Lung microvascular endothelial cell (primary cell): ENCODE measurements at places on chromosomes 6 and 20.
A peak's percentile ranks its signal among the peaks of the same experiment; 100 is the strongest.

GRCh38 chr6:8236956-8237355, 134.6 kb upstream of the EEF1E1 start:
- DNase-seq = no peak

DNA sequence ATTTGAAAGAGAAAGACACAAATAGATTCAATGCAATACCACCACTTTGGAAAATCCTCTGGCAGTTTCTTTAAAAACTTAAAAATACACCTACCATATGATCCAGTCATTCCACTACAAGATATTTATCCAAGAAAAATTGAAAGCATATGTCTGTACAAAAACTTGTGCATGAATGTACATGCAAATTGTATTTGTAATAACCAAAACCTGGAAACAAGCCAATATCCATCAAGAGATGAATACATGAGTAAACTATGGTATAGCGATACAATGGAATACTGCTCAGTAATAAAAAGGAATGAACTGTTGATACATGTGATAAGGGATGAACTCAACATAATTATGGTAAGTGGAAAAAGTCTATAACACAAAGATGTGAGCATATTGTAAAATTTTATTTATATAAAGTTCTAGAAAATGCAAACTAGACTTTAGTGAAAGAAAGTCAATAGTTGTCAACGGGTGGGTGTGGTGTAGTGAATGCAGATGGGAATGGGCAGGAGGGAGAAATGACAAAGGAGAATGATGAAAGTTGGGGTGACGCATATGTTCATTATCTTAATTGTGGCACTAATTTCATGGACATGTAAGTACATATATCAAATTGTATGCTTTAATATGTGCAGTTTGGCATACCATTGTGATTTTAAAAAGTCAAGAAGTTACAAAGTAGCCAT, 347.5 kb downstream of the SAMD5 start:
- DNase-seq = no peak

GRCh38 chr6:122548281-122548680, 61.9 kb upstream of the PKIB start:
- DNase-seq = no peak

- peak; percentile 58 for DNase-seq
Measured at GRCh38 chr6:155103816-155104366, 108.8 kb downstream of the TIAM2 start.

- DNase-seq = peak; percentile 97
Measured at GRCh38 chr6:150667977-150668716, 68.5 kb downstream of the PLEKHG1 start.

DNA sequence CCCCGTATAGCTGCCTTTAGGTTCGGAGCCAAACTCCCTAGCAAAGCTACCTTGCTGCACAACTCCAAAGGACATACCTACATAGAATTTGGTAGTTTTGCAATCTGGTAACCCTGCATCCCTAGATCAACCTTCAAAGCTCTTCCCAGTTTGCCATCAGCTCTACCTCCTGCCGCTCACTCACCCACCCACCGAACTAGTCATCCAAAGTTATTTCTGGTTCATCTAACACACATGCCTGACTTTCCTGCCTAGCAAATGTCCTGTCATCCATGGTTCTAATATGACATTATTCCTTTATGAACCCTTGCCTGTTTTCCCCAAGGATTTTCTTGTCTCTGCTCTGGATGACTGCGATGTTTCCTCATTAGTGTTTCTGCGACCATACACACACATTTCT, 21.6 kb downstream of the SPAG4 start:
- no peak for DNase-seq

DNA sequence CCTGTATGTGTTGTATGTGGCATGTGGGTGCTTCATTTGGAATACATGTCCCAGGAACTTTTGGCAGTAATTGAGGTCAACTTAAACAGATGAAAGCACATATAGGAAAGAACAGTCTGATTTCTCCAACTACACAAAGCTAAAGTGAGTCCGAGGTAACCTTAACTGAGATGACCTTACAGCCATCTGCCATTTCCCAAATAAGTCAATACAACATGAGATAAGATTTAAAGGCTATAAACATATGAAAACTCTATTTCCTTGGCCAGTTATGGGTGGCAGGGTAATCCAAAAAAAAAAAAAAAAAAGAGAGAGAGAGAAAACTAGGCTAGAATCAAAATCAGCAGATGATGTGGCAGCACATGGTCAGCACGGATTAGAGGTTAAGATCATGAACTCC, 1068.3 kb downstream of the KHDRBS2 start:
- DNase-seq = no peak

- DNase-seq = no peak
Measured at GRCh38 chr20:31746068-31746878, 7.2 kb downstream of the TPX2 start.

- no peak for DNase-seq
Measured at GRCh38 chr6:56378966-56379585, 131.7 kb upstream of the COL21A1 start.

DNA sequence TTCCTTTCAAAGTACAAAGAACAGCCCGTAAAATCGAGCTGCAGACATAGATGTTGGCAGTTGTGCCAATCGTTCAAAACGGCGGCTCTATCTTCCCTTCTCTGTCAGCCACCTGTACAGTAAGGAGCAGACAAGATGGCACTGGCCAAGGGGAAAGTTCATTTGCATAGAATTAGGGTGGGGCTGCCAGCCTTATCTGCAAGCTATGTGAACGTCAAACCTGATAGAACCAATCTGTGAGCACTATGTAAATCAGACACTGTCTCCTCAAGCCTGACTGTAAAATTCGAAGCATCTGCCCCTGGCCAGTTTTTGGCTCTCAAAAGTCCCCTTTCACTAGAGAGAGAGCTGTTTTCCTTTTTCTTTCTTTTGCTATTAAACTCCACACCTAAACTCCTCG, 374.5 kb downstream of the EPM2A start:
- DNase-seq = no peak

DNA sequence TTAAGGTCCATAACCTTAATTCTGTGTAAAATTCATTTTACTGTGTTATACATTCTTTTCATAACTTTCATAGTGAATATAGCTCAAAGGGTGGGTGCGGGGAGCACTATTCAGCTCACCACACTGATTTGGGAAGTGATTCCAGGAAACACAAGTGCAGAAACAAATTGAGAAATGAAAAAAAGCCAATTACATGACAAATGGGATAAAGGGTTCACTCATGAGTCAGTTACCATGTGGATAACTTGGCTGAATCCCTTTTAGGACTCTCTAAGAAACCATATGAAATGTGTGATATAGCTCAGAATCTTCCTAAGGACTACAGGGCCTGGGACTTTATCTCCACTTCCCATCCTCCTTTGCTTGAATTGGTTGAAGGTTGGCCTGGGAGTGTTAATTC, 3.1 kb upstream of the BTN2A1 start:
- no peak for DNase-seq

DNA sequence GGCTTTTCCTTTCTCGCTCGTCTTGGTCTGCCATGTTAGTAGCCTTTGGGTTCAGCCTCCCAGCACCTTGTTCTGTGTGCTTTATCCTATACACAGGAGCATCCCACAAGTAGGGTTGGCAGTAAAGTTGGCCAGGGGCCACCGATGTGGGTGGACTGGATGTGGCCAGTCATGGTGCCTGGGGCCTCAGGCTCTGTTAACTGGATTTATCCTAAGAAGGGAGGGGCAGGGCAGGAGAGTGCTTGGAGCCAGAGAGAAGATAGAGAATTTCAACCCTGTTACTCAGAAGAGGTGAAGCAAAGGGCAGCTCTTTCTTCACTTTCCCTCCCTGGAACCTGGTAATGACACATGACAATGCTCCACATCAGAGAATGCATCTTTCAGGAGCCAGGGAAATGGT, 14.1 kb upstream of the SIRPB2 start:
- no peak for DNase-seq

DNA sequence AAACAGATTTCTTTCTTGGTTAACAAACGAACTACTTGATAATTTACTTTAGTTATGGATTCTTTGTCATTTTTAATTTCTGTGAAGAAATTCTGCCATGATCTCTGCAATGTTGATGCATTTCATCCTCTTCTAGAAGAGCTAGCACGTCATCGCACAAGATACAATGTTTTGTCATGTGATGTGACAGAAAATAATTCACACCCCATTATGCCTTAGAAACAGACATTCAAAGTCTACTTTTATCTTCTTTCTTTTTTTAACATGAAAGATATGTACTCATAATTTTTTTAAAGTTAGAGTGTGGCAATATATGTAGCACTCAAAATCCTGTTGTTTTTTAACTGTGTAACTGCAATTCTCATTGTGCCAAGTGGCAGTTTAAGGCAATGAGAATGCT, 39.6 kb upstream of the NELFCD start:
- no peak for DNase-seq

DNA sequence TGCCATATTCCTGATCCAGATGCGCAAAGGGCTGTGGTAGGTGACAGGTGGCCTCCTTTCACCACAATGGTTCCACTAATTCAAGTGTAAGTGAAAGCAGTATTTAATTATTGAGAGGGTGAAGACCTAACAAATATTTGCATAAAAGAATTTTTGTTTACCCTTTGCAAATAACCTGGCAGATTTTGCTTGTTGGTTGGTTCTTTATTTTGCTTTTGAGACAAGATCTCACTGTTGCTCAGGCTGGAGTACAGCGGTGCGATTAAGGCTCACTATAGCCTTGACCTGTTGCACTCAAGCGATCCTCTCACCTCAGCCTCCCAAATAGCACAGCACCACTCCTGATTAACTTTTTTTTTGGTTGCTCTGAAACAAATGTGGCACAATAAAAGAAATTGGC, 49.2 kb downstream of the PCNA start:
- no peak for DNase-seq

DNA sequence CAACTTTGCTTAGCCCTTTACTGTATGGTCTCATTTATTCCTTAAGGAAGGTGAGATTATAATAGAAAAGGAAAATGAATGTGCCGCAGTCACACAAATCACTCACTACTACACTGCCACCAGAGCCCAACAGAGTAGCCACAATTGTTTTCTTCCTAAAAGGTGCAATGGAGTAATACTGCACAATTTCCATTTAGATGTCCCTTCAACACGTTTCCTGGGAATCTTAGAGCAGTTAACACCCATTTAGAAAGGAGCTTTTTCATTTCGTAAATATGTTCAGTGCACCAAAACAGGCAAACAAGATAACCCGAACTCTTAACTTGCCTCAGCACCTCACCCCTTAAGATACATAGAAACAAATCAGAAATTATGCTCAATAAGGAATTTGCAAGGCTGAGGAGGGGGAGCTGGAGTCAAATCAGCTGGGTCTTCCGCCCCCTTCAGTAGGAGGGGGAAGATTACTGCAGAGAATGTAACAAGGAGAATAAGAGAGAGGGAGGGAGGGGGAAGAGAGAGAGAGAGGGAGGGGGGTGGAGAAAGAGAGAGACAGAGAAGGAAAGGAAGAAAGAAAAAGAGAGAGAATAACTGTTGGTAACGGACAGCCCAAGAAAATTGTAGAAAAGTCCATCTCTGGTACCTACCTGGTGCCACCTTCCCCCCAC, 155.5 kb downstream of the BCAS1 start:
- no peak for DNase-seq

DNA sequence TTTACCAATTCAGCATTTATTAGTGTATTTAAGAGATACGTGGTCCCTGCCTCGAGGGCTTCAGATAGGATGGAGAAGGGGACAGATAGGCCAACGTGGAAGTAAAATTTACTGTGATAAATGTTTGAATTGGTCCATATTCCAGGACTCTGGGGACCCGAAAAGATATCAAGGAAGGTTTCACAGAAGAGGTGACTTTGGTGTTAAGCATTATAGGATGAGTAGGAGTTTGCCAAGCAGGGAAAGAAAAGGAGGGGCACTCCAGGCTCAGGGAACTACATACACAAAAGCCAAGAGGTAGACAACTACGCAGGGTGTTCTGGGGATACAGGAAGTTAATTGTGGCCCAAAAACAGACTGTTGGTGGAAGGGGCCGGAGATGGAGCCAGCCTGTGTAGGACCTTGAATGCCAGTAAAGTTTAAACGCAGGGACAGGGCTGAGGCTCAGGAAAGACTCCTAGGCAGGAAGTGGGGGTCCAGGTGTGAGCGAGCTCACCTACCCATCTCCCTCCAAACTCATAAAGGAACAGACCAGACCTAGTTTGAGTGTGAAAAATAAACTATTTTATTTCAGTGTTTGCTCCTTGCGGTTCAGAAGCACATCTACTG, 37.0 kb downstream of the TGM2 start:
- peak; percentile 15 for DNase-seq

DNA sequence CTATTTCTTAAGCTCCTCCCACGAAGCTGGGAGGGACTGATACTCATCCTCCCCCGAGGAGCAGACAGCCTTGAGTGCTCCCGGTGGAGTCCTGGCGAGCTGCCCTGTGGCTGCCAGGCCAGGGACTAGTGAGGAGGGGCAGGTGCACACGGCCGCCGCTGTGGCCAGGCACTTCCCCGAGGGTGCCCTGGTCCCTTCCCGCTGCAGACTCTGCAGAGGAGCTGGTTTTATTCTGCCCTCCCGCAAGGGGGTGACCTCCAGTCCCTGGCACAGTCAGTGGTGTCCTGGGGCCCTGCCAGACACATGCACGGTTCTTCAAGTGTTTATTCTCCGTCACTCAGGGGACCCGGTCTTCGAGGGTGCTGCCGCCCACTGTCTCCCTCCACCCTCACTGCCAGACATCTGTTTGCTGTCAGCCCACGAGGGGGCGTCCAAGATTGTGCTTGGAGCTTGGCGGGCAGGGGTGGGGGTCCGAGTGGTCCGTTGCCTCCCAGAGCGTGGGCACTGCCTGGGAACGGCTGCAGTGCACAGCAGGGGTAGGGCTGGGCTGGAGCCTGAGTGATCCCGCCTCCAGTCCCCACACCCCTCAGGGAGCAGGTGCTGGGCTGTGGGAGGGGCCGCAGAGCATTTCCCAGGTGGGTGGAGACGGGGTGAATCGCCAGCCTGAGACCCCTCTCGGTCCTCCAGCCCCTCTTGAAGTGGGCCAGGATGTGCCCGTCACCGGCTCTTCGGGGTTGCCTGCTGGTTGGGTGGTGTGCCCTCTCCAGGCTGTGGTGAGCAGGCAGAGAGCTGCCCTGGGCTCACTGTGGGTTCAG, 3.1 kb upstream of the CABLES2 start:
- peak; percentile 12 for DNase-seq

DNA sequence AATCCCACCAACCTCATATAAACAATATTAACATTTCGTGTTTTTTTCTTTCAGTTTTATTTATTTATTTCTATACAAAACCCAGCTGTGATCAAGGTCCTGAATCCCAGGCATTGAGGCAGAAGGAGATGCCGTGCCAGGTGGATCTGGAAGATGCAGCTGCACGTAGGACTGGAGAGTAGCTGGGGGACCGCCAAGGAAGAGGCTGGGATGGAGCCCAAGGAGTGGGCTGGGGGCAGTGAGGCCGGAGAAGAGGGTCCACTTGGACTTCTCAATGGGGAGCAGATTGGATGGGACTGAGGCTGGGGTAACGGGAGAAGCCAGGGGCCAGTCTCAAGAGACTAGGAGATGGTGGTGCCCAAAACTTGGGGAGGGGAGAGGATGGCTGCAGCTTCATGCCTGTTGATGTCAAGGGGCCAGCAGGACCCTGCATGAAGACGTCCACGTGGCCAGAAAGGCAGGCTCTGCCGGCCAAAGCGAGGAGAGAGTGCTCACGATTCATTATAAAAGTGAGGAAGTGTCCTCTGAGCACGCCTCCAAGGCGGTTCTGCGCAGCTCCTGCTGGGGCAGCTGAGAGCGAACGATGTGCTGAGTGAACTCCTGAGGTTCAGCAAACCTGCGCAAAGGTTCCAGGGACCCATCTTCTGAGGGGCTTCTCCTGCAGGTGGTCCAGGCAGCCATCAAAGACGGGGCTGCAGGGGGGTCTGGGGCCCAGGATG, 110.3 kb downstream of the BMP7 start:
- DNase-seq = no peak

GRCh38 chr6:141033101-141033500, 1099.6 kb upstream of the GJE1 start:
- DNase-seq = peak; percentile 26

- peak; percentile 2 for DNase-seq
Measured at GRCh38 chr6:10297832-10298231, 117.0 kb downstream of the TFAP2A start.

GRCh38 chr6:127956260-127956888, 55.5 kb upstream of the THEMIS start:
- DNase-seq = peak; percentile 18
